ENCODE measurements at places on chromosomes 2 and 18.

DNA sequence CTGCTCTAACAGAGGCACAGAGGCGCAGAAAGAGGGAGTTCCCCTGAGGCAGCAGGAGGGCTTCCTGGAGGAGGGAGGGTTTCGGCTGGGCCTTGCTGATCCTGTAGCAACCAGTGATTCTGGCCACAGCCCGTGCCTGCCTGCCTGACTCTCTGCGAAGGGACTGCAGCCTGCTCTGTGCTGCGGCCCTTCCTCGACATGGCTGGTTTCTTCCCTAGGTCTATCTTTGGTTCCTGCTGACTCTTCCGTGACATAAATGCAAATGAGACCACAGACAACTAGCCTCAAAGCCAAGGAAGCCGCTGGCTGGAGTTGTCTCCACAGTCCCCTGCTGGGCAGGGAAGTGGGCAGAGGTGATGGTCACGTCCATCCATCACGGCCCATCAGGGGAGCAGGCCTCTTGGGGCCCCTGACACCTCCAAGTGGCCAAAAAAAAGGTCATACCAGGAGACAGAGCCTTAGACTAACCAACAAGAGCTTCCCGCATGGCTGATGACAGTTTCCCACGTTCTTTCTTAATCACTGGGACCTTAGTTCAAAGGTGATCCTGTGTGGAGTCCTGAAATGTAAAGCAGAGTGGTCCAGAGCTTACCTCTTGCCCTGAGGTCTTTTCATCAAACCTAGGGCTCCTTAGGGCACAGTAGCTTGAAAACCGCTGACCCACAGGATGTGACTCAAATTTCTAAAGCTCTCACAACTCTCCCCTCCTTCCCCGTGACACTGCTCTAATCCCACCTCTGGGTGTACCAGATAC, 55.3 kb downstream of the HS1BP3 start:
- DNase-seq: no peak

DNA sequence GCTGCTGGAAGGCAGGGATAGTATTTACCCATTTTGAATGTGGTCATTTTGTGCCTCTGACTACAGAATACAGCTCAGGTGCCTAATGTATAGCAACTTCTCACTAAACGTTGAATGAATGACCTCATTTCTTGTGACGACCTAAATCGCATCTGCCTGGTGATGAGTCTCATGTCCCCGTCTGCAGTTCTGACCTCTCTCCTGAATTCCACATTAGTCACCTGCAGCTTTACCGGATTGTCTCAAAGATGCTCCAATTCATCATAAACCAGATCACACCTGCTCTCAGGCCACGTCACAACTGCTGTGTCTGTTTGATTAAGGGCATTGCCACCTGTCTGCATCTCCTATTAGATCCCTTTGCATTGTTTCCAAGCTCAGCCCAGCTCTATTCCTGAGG, 133.6 kb upstream of the MYT1L start:
- DNase-seq: no peak

DNA sequence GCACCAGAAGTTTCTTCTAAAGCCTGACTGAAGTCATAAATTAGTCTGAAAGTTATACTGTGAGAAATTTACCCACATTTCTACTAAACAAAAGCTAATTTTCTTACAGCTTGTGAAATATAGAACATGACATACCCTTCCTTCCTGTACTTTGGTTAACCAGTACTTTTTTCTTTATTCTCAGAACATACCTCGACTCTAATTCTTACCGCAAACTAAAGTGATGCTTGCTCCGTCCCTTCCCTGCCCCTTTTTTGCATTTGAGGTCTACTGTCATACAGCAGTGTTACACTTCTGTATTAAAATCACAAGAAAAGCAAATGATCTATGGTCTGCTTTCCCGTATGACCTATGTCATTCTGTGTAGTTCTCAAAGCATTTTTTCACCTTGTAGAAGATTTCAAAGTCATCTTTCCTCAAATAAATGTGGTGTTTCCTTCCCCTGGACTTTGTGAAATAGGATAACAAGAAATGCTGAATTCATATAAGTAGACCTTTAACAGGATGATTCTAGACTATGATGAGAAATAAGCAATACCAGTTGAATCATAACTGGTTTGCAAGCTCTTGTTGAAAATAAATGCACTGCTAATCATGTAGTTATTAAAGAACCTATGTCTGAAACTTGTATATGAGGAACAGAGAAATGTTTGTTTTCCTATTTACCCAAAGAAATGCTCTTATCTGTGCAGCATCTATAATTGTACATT, 30.4 kb downstream of the CYTIP start:
- DNase-seq: no peak

DNA sequence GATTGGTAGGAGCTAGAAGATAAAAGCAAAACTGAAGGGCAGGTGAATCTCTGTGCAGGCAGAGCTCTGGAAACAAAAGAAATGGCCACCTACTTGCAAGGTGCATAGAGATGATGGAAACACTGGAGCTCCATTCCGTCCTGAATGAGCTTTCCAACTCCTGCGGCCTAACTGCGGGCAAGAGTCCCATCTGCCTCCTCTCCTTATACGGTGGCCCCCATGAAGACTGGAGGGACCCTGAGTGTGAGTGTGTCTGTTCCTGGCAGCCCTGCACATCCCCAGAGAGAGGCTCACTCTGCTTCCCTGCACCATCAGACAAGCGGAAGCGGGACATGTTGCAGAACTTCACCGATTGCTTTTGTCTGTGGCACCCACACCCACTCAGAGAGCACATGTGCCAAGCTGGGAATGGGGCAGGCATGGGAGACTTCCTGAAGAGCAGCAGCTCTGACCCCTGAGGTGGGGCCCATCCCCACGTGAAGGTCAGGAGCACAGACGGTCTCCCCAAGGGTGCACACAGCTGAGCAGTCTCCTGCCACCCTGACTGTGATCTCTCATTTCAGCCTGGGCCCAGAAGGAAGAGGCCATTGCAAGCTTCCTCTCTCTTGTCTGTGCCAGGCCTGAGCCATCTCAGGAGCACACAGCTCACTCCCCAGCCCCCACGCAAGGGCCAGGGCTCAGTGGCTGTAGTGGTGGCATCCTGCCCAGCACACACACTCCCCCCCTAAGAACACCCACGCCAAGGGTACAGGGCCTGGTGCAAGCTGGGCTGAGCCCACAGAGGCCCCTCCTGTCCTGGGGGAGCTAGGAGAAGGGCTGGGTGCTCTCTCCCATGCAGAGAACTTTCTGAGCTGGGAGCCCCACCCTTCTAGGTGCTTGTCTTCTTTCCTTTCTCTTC, 75.3 kb downstream of the STPG4 start:
- no peak for DNase-seq

DNA sequence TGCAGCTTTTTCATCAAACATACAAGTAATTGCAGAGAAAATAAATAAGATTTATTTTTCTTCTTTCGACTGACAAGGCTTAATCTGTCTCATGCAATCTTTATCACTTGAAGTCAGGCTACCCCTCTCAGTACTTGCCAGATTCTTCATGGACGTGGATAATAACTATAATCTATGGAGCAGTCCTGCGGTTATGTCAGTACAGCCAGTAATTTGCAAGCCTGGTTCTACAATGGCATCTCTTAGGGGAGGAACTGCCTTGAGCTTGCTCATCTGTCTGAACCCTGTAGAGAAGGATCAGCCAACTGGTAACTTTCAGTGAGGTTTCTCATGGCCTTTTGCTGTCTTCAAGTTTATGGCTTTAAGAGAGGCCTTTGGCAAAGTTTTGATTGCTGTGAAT, 35.5 kb upstream of the LRRTM1 start:
- DNase-seq: no peak

DNA sequence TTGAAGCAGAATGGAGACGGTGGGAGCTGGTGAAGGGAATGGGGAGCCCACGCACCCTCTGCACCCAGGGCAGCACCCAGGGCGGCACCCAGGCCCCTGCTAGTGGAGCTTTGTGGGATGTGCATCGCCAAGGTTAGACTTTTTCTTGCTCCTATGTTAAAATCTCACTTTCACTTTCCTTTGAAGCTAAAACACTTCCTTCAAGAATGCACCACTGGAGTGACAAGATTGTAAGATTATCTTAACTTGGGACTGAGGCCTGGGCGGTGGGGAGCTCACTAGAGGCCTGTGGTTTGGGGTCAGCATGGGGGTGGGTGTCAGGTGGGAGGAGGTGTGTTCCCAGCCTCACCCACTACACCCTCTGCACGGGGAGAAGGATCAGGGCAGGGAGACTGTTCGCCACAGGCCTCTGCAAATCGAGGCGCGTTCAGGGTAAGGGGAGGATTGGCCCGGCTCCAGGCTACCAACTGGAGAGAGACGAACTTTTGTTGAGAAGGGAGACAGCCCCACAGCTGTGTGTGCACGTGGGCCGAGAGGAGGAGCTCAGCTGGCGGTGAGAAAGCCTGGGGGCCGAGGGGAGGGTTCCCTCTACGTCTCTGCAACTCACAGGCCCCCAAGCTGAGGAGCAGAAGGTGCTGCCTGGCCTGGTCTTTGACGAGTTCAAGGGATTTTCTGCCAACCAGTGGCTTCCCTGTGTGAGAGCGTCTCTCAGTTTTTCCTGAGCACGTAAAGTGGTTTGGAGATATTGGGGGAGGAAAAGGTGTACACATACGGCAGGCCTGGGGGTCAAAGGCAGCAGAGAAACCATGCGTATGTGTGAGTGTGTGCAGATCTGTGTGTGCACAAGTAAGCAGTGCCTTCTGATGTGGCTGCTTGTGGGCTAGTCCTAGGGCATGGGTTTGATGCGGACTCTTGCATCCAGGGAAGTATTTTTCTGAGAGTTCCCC, 147.7 kb downstream of the KLHL29 start:
- no peak for DNase-seq

- DNase-seq: no peak
These were observed 22.1 kb upstream of the SERTAD2 start for GRCh38 chr2:64675860-64676259.

DNA sequence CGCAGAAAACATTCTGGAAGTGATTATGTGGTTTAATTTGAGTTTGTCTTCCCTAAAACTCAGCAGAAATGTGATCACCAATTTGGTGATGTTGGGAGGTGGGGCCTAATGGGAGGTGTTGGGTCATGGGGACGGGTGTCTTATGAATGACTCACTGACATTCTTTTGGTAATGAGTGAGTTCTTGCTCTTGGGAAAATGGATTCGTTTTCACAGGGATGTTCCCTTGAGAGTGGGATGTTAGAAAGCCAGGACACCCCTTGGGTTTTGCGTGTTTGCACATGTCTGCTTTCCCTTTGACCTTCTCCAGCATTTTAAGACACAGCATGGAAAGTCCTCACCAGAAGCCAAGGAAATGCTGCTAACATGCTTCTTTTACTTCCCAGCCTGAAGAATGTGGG, 321.5 kb upstream of the NT5C1B start:
- DNase-seq: no peak

GRCh38 chr2:180938451-180938850, 42.0 kb upstream of the UBE2E3 start:
- no peak for DNase-seq

DNA sequence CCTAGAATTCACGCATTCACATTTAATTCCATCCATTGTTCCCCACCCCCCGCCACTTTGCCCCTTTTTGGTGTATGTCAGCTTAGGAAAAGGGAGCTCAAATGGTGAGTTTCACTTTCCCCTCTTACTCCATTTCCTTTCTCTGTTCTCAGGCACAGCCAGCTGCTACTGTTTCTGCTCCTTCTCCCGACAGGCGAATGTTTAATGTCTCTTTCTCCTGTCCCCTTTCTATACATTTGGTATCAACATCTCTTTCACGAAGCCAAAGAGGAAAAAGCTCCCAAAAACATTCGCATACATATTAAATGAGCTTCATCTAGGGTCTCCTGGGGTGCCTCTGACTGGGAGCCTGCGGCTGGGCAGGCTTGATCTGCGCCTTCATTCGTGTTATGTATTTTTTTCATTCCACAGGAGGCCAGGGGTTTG, 124.2 kb upstream of the SATB2 start:
- DNase-seq: no peak

DNA sequence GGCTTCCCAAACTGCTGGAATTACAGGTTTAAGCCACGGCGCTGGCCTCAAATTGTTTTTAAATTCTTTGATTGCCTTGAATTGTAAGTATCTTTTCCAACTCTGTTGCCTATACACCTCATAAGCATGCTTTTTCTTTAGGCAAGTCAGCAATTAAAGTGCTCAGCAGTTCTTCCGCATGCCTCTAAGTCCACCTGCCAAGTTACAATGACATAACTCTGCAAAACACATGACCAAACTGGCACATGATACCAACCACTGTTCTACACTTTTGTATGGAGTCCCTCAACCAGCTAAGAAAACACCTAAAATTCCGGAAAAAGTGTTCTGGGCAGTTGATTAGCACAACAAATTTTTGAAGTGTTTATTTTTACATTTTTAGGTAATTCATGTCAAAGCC, 5.1 kb downstream of the TXNL4A start:
- no peak for DNase-seq

GRCh38 chr2:75065402-75066008, 107.1 kb downstream of the POLE4 start:
- DNase-seq: no peak

- DNase-seq: peak; percentile 93
These were observed at the start of gene MALT1 for GRCh38 chr18:58671111-58671631. Gene MALT1 (plus strand): TSS chr18:58671465. CDS start chr18:58671644, 179 bp downstream.

DNA sequence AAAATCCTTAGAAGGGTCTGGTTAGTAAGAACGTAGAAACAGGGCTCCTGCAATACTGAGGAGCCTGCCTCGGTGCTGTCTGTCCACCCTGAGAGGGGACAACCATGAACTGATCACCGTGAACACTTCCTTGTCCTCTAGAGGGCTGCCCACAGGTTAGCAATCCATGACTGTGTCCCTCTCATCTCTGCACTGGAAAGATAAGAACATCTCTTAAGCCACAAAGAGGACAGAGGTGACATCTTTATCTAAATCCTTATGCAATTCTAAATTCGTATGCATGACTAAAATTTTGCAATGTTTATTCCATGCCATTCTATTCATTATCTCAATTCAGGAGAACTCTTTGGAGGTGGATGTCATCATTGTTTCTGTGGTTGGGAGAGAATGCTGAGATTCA, 12.8 kb downstream of the EFR3B start:
- no peak for DNase-seq

DNA sequence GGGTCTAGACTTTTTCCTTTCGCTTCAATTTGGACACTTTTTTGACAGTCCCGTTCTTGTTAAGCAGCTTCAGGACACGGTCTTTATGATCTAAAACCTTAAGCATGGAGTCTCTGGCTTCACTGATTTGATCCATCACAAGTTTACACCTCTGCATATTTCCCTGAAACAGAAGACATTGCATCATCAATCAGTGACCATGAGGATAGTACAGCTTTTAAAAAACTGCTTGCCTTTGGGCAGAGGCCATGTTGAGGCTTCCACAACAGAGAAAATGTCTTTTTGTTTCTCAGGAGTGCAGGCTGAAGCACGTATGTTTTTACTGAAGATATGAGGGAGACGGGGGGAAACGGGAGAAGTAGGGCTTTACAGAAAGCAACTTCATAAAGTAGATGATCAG, 56.2 kb upstream of the AMMECR1L start:
- DNase-seq: no peak

DNA sequence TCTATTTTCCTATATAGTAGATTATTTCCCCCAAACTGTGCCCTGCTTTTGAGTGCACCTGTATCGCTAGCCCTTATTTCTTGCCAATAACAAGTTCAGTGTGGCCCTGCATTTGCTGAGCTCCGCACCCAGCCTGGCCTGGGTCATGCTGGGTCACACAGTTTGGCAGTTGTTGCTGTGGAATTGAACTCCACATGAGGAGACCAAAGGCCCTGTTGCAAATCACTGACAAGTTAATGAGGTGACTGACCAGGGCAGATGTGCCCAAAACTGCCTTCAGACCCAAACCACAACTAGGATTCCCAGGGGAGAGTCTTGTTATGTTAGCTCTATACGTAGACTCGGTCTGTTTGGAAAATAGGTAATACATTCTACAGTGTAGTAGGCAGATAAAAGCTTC, 31.0 kb downstream of the COL4A4 start:
- DNase-seq: no peak
